CD4-positive, alpha-beta T cell treated with Interleukin-1 beta for 1 hour (primary cell): ENCODE measurements at places on chromosomes 7 and 10.
A peak's percentile ranks its signal among the peaks of the same experiment; 100 is the strongest.

- DNase-seq: no peak
These were observed 108.2 kb downstream of the ANKRD61 start for GRCh38 chr7:6139189-6139996.

GRCh38 chr7:35251606-35252310 is 2.1 kb downstream of the TBX20 start:
- no peak for DNase-seq

- no peak for DNase-seq
These were observed 14.8 kb downstream of the BBS9 start for GRCh38 chr7:33143996-33144718.

GRCh38 chr10:5490698-5491464 is 8.5 kb downstream of the CALML5 start:
- no peak for DNase-seq

- no peak for DNase-seq
These were observed 120.6 kb downstream of the LRRC4 start for GRCh38 chr7:127910670-127911069.

DNA sequence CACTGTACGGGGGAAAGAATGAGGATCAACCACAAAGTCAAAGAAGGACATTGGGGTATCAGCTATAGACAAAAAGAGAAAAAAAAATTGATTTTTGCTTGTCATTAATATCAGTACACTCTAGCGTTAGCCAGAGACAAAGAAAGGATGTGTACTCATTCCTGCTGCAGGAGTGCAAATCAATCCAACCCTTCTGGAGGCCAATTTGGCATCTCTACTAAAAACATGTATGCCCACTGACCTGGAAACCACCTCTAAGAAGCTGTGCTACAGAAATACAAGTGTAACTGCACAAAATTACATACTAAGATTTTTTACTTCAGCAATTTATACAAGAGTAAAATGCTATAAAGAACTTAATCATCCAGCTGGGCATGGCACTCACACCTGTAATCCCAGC is 13.6 kb downstream of the NSMCE4A start:
- no peak for DNase-seq

- no peak for DNase-seq
These were observed 173.2 kb downstream of the BUB3 start for GRCh38 chr10:123327450-123327849.

- peak; percentile 40 for DNase-seq
These were observed 6.7 kb downstream of the ATP6V1F start for GRCh38 chr7:128869138-128869943.

- DNase-seq: no peak
These were observed 48.3 kb downstream of the CSTF2T start for GRCh38 chr10:51651063-51651462.
